Colonic mucosa (tissue), 4 donors: ENCODE measurements at places on chromosomes 6 and 20. TPM values are rescaled to one million over a fixed set of nuclear protein-coding genes. Genes with fewer than 3 reads are reported as not detected.
A peak's percentile ranks its signal among the peaks of the same experiment; 100 is the strongest.

DNA sequence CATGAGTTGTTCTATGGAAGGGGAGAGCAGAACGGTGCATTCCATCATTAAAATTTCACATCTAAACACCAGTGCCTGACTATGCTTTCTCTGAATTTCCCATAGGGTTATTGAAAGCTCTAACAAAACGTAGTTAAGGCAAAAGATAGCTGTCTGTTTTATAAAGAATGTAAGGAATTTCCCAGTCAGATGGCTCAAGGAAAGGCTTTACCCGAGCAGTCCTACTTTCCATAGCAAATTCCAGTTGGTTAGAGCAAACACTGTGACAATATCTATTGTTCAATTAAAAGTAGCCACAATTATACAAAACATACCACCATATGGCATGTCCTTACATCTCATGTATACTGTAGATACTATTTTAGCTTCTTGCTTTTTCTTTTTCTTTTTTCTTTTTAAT is 1059.5 kb upstream of the FLRT3 start:
- no peaks in the 10 kb centered on the region for H3K36me3 ChIP-seq
- no peak for DNase-seq
- H3K4me1 ChIP-seq = no peaks in the 10 kb centered on the region
- H3K4me3 ChIP-seq = no peak overlapping the region
- no peak overlapping the region for H3K27ac ChIP-seq

The ADTRP gene
- total RNA-seq = 56.6 TPM

DNA sequence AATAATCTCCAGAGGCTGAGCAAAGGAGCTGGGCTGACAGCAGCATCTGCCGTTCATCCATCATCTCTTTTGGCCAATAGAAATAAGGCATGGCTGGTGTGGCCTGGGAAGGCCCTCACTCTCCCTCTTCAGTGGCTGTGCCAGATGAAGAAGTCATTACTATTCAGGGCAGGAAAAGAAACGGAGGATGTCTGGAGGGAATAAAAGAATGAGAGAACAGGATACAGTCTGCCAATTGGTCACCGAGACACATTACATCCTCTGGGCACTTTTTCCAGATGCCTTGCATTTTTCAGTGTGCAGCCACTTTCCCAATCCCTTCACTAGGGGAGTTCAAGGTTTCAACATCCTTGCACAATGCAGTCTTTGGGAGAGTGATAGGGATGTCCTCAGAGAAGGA is 32.2 kb upstream of the VGLL2 start:
- no peaks in the 10 kb centered on the region for H3K4me1 ChIP-seq
- no peaks in the 10 kb centered on the region for H3K27me3 ChIP-seq
- H3K36me3 ChIP-seq = no peaks in the 10 kb centered on the region
- H3K4me3 ChIP-seq = no peak overlapping the region
- H3K27ac ChIP-seq = no peak overlapping the region
- DNase-seq = no peak

The ERVFRD-1 gene
- 0.10 TPM for total RNA-seq

DNA sequence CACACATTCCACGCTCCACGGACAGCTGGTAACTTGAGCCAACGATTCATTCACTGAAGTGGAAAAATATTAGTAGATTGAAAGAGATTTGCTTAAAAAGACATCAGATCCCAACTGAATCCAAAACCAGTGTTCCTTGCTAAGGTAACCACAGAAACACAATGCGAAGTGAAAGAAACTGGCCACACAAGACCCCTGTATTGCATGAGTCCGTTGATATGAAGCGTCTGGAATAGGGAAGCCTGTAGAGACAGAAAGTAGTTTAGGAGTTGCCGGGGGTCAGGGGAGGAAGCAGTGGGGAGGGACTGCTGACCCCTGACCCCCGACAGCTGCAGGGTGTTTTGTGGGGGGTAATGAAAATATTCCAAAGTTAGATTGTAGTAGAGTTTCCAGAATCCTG is 10.0 kb downstream of the PCK1 start:
- H3K4me1 ChIP-seq = peaks cover 19% of the 10 kb centered on the region
- H3K27ac ChIP-seq = peak overlapping the region; percentile 61
- H3K27me3 ChIP-seq = no peaks in the 10 kb centered on the region

The SLC17A5 gene
- 24.4 TPM for total RNA-seq

DNA sequence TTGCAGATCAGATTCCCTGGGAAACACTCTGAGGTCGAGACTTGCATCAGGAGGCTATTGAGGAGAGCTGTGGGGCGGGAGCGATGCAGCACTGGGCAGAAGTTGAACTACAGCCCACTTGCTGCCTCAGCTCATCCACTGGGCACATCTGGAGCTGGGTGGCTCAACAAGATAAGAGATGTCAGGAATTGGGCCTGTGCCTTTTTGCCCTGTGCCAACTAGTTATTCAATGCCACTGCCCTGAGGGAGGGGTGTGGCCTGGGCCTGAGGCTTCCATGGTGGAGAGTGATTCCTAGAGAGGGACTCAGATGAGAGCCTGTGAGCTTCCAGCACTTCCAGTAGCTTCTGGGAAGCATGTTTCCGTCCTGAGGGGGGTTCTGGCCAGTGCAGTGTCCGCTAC is 32.7 kb downstream of the BRPF3 start:
- H3K27ac ChIP-seq = no peak overlapping the region
- no peaks in the 10 kb centered on the region for H3K27me3 ChIP-seq
- peaks cover 13% of the 10 kb centered on the region for H3K4me1 ChIP-seq
- H3K4me3 ChIP-seq = no peak overlapping the region
- no peak for DNase-seq

DNA sequence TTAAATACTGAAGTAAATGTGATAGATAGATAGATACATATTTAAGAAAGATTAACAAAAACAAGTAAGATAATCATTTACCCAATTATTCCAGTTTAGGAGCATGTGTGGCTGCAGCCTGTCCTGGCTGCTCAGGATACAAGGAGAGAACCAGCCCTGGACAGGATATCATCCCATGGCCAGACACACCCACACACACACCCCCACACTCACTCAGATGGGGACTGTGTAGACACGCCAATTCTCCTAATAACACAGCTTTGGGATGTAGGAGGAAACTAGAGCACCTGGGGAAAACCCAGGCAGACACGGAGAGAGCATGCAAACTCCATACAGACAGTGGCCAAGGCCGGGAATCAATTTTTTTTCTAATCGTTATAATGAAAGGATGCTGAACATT is 45.6 kb downstream of the GFOD1 start:
- H3K4me1 ChIP-seq = peaks cover 6% of the 10 kb centered on the region
- H3K36me3 ChIP-seq = no peaks in the 10 kb centered on the region
- H3K27me3 ChIP-seq = no peaks in the 10 kb centered on the region
- DNase-seq = no peak

- H3K4me3 ChIP-seq = no peak overlapping the region
- H3K4me1 ChIP-seq = no peaks in the 10 kb centered on the region
- DNase-seq = no peak
- peak overlapping the region; percentile 20 for H3K27ac ChIP-seq
- no peaks in the 10 kb centered on the region for H3K27me3 ChIP-seq
These were observed 158.7 kb downstream of the UBE3D start for GRCh38 chr6:82906951-82907350.

DNA sequence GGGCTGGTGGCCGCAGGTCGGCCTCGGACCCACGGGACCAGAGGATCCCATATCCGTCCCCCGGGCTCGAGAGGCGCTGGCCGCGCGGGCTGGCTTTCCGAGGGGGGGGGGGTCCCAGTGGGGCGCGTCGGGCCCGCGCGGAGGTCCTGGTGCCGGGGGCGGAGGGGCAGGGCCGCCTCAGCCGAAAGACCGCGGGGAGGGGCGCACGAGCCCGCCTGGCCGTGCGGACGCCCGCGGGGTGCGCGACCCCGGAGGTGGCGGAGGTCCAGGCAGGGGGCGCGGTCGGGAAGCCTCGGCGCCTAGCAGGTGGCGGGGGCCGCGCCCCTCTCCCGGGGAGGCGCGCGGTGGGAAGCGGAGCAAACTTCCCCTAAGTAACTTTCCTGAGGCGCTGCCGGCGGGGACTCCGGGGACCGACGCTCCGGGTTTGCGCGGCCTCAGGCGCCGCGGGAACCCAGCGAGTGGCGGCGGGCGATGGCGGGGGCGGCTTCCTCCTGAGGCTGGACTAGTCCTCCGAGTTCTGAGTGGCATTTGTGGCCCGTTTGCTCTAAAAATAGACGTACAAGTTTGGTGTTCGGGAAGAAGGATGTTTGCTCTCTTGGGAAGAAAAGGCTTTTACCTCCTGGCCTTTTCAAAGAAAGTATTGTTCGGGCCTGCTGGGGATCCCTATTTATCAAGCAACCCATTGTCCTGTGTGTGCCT is 26.5 kb upstream of the BTBD3 start:
- no peaks in the 10 kb centered on the region for H3K36me3 ChIP-seq
- peak; percentile 63 for DNase-seq
- H3K4me3 ChIP-seq = peak overlapping the region; percentile 65
- H3K27me3 ChIP-seq = no peaks in the 10 kb centered on the region
- H3K27ac ChIP-seq = peak overlapping the region; percentile 95

The PCSK2 gene
- 2.0 TPM for total RNA-seq

- no peak for DNase-seq
- no peak overlapping the region for H3K27ac ChIP-seq
- no peak overlapping the region for H3K4me3 ChIP-seq
- H3K36me3 ChIP-seq = no peaks in the 10 kb centered on the region
These were observed 30.7 kb downstream of the C6orf163 start for GRCh38 chr6:87375315-87375714.

The PHACTR1 gene
- 1.7 TPM for total RNA-seq

The CTCFL gene
- total RNA-seq = not detected

- H3K27ac ChIP-seq = no peak overlapping the region
- DNase-seq = no peak
- no peaks in the 10 kb centered on the region for H3K36me3 ChIP-seq
These were observed 256.4 kb upstream of the POU3F2 start for GRCh38 chr6:98578016-98578415.

GRCh38 chr6:3331494-3331893 is 72.7 kb downstream of the PSMG4 start:
- no peak for DNase-seq
- no peaks in the 10 kb centered on the region for H3K27me3 ChIP-seq
- no peak overlapping the region for H3K27ac ChIP-seq
- no peak overlapping the region for H3K4me3 ChIP-seq
- no peaks in the 10 kb centered on the region for H3K36me3 ChIP-seq
- peaks cover 4% of the 10 kb centered on the region for H3K4me1 ChIP-seq

GRCh38 chr20:50191065-50191543 is 474 bp downstream of the CEBPB start:
- no peaks in the 10 kb centered on the region for H3K4me1 ChIP-seq
- H3K4me3 ChIP-seq = peak overlapping the region; percentile 85
- no peaks in the 10 kb centered on the region for H3K36me3 ChIP-seq
- peak overlapping the region; percentile 99 for H3K27ac ChIP-seq

GRCh38 chr6:150905769-150906168 is 40.3 kb downstream of the MTHFD1L start:
- no peak overlapping the region for H3K4me3 ChIP-seq
- H3K27me3 ChIP-seq = no peaks in the 10 kb centered on the region
- H3K36me3 ChIP-seq = no peaks in the 10 kb centered on the region
- DNase-seq = no peak
